ENCODE measurements at places on chromosomes 6 and 20.

GRCh38 chr20:11511821-11512220 is 405.9 kb upstream of the BTBD3 start:
- no peak for DNase-seq

DNA sequence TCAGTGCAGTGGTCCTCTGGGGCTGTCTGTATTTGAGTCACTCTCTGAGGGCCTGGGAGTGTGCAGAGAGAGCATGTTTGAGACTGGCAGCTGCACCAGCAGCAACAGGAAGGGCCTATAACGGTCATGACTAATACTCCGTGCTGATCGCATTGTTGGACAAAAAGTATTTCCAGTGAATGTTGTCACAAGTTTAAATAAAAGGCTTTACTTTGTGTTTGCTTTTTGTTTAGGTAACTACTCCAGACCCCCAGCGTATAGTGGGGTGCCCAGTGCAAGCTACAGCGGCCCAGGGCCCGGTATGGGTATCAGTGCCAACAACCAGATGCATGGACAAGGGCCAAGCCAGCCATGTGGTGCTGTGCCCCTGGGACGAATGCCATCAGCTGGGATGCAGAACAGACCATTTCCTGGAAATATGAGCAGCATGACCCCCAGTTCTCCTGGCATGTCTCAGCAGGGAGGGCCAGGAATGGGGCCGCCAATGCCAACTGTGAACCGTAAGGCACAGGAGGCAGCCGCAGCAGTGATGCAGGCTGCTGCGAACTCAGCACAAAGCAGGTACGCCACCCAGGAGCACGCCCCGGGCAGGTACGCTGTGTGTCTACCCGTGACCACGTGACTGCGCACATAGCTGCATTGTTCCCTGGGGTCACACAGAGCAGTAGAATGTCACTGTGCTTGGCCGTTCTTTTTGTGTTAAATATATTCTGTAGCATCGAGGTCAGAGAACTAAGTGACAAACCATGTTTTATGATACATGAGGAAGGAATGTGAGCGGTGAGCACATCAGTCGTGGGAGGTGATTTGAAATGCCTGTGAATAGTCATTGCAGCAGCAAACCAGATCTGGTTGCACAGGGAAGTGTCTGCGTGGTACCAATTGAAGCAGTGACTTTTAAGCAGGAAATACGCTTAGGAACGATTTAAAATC is 174.7 kb downstream of the TMEM242 start:
- no peak for DNase-seq

DNA sequence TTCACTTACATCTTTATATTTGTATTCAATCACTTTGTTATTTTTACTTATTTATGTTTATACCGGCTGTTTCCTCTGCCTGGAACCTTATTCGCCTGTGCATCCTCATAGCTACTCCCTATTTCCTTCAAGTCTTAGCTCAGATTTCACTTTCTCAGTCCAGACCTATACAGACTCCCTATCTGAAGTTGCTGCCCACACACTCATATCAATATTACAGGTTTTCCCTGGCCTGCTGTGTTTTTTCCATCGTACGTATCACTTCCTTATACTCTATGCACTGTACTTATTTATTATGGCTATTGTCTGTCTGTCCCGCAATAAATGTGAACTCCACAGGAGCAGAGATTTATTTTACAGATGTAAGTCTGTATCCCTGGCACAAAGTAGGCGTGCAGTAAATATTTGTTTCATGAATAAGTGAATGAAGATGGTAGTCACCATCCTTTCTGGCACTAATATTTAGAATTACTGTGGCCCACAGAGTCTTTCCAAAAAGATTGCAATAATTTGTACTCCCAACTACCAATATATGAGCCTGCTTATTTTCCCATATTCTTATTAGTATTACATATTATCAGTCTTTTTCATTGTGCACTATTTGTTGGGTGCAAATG is 64.9 kb downstream of the TNFAIP3 start:
- no peak for DNase-seq

- peak; percentile 75 for DNase-seq
These were observed 91.3 kb upstream of the PRDM1 start for GRCh38 chr6:105994591-105995390.

GRCh38 chr20:62780204-62780603 is 16.1 kb upstream of the MRGBP start:
- DNase-seq = no peak

GRCh38 chr6:155084431-155085123 is 89.5 kb downstream of the TIAM2 start:
- DNase-seq = no peak

DNA sequence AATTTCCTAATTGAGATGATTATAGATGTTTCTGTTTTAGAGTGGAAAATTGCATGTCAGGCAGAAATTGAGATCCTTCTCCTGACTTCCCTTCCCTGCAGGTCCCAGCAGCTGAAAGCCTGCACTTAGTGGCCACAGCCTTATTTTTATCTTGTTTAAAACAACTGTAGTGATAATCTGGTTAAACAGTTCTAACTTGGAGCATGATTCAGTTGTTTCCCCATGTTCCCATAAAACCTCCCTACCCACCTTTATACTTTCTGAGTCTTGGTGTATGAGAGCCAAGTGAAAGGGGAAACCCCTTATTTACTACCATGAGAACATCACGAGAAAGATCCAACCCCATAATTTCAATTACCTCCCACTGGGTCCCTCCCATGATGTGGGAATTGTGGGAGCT is 195.2 kb downstream of the SLC16A10 start:
- DNase-seq = no peak

GRCh38 chr6:3151691-3152090 is 5.7 kb downstream of the TUBB2A start:
- no peak for DNase-seq

GRCh38 chr20:1154691-1155090 is 30.1 kb downstream of the TMEM74B start:
- DNase-seq = no peak

Data from LoVo (cell line).